ENCODE measurements at places on chromosomes 3 and 15.

GRCh38 chr3:123351501-123351900, 97.4 kb downstream of the ADCY5 start:
- no peak for DNase-seq

DNA sequence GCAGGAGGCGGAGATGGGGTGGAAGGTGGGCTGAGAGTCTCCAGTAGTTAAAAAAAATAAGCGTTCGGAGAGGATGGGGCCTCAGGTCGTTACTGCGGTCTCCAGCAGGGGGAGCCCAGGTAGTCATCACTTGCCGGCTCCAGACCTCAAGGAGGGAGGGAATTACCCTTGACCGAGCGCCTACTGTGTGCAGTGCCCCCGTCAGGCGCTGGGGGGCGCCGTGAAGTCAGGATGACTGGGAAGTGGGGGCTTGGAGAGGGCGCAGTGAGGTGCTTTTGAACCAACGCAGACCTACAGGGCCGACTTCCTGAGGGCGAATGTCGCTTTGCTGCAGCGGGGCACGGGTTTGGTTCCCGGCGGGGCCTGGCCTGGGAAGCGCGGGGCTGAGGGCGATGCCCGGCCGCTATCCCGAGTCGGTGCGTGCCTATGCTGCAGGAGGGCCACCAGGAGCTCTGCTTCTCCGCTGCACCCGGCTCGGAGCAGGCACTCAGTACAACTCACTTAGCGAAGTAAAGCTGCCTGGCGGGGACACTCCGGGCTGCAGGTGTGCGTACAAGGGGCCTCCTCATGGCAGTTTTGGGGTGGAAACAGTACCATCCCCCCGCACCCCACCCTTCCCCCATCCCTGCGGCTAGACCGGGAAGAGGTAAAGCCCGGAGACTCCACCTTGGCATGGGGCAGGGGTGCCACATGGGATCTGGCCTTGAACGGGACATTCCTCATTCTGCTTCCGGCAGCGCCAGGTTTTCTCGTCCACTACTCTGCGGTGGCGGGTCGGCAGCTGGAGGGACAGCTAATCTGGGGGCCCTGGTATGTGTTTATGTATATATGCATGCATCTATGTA, 79.8 kb downstream of the RHCG start:
- no peak for DNase-seq

- no peak for DNase-seq
These were observed 18.6 kb upstream of the MTMR10 start for GRCh38 chr15:31010036-31010435.

DNA sequence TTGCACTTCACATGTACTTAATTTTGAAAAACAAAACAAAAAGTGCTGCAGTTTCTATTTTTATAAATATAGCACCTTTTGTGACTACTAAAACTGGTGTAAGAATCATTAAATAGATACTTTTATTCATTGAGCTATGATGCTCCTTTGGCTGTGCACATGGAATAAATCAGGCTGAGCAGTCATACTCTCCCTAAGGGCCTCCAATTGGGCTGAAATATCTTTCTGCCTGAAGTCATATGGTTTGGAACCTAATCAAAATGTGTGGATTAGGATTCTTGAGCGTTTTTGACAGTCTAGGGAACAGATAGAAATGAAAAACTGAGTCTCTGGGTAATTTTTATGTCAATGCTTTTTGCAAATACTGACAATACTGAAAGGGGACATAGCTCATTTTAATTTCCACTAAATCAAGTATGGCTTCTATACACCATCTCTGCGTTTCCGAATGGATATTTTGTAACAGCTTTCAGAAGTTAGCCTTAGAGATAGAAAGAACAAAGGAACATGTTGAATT, 392.2 kb upstream of the ROBO1 start:
- DNase-seq: no peak

GRCh38 chr3:48451270-48451669, 4.7 kb downstream of the ATRIP start:
- no peak for DNase-seq

GRCh38 chr15:63669074-63669473, 71.9 kb downstream of the FBXL22 start:
- DNase-seq: no peak

DNA sequence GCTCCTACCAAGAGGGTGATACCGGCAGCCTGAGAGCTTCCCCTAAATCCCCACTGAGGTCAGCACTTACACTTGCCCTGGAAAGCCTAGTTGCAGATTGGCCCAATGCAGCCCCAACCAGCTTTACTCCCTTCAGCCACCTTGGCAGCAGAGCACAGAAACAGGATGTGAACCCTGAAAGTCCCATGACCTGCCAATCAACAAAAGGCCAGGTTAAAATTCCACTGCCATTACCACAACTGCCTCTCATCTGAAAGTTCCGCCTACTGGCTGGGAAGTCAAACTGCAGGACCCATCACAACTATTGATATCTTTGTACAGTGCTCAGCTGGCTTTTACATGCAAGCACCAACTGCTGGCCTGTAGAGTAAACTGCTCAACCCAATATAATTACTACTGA, 156.2 kb downstream of the ZMAT3 start:
- DNase-seq: no peak

GRCh38 chr15:28079313-28079969, 19.7 kb downstream of the OCA2 start:
- no peak for DNase-seq

DNA sequence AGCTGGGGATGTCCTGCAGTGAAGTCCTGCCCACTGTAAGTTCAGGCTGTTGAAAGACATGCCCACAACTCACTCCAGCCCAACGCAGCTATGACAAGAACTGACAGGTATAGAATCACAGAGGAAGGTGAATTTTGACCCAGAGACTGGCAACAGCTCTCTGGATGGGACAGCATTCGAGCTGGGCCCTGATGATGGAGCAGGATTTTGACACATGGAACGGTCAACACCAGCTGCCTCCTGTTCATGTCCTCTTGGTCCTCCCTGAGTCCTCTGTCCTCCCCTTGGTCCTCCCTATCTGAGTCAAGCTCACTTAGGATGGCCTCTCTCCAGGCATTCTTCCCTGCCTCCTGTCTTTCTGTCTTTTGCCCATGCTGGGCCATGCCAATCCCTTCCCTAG, 15.2 kb upstream of the ACAN start:
- no peak for DNase-seq

- DNase-seq: no peak
These were observed 6.9 kb downstream of the GALNT15 start for GRCh38 chr3:16181361-16181760.

DNA sequence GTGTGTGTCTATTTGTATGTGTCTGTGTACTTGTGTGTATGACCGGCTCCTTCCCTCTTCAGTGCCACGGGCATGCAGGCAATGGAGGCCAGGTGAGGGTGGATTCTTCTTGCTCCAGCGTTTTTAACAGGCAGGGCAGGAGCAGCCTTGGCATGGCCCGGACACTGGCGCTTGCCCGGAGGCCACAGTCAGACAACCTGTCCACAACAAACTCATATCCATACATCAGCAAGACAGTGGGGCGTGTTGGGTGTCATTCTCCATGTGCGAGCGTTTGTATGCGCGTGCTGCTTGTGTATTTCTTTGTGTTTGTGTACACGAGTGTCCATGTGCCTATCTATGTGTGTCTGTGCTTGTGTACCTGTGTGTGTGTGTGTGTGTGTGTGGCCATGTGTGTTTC, 29.8 kb downstream of the PTH1R start:
- DNase-seq: no peak

- no peak for DNase-seq
These were observed 49.9 kb downstream of the COL6A5 start for GRCh38 chr3:130395331-130395730.

DNA sequence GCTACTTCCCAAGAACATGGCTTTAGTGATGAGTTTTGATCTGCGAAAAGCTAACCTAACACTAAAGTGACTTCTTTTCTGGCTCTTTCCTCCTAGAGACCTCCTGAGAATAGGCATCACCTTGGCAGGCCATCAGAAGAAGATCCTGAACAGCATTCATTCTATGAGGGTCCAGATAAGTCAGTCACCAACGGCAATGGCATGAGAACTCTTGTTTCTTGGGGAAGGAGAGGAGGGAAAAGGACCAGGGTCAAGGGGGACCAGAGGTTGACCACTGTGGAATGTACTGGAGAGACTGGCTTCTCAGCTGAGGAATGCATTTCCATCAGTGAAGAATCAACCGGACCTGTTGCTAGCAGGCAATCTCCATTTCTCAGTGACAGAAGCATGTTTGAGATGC, 463.9 kb downstream of the EPHB1 start:
- no peak for DNase-seq

DNA sequence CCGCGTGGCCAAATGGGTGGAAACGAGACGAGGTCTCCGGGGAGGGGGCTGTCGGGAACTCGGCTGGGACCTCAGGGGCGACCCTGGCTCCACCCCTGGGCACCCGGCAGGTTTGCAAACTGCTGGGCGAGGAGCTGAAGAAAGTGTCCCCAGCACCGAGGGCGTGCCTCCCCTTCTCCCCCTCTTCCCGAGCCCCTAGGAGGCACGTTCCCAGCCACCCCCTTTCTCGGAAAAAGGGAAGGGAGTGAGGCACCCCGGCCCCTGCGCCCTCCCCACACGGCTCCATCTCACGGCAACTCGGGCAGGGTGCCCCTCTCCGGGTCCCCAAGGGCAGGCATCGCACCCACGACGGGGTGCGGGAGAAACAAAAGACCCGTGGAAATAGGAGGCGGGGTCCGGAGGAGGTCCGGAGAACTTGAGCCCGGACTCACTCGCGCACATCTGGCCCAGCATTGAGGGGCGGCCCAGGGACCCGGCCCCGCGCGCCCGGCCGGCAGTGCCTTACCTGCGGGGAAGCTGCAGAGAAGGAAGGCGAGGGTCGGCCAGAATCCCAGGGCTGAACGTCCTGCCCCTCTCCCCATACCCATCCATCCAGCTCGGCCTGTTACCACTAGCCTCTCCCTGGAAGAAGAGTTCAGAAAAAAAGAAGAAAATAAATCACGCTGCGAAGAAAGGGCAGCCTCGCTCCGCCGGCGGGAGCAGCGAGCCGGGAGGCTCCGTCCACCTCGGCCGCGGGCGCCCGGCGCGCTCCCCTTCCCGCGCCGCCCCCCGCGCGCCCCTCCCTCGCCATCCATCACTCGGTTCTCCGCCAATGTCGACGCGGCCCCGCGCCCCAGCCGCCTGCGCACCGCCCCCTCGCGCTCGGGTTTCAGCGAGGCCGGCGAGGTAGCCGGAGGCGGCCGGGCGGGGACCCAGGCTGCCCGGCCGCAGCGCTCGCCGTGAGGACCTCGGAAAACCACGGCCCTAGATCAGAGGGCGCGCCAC, 16.3 kb downstream of the RGMA start:
- DNase-seq: no peak

DNA sequence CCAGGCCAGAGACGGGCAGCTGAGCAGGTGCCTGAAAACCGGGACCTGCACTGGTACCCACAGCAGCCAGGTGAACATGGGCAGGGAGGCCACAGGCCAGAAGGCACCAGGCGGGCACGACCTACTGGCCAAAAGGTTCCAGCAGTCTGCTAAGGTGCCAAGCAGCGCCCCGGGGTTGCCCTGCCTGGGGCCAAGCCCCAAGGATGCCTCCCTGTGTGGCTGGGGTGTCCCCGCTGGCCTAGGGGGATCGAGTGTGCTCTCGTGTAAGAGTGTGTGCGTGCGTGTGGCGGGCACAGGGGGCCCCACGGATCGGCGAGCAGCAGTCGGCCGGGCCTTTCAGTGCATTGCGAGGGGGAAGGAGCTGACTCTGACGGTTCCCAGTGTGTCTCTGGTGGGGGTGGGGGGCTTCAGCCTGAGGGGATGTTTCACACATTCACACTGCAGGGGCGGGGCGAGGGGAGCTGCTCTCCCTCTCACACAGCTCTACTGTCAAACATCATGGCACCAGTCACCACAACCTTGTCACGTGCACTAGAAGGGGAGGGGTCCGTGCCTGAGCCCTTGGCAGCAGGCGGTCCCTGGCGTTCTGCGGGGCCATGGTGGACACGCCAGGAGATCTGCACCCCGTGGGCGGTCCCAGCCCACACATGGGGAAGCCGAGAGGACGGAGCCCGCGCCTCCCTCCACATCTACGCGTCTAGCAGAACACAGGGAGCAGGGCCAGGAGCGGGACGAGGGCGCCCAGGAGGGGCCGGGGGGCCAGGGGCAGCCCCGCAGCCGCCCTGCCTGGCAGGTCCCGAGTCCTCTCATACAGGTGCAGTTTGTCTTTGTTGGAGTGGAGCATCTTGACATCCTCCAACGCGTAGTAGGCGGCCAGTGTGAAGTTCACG, 44.5 kb downstream of the RGMA start:
- no peak for DNase-seq

- no peak for DNase-seq
These were observed 3.4 kb upstream of the FAM43A start for GRCh38 chr3:194682189-194682693.

DNA sequence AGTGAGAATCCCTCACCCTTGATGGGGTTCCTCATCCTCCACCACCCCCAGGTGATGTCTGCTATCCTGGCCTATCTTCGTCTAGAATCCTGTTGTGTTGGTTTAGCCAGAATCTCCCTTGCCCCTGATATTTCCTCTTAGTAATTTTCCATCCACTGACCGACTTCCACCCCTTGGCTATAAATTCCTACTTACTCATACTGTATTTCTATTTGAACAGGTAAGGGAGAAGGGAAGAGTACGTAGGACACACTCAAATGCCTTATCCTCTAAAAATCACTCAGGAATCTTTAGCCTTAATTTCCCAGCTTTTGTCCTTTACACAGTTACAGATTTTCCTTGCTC, 678 bp upstream of the TFG start:
- no peak for DNase-seq

- DNase-seq: no peak
These were observed 326.5 kb upstream of the GBE1 start for GRCh38 chr3:82087958-82088357.

GRCh38 chr3:186118692-186119091, 9.8 kb upstream of the ETV5 start:
- DNase-seq: no peak

DNA sequence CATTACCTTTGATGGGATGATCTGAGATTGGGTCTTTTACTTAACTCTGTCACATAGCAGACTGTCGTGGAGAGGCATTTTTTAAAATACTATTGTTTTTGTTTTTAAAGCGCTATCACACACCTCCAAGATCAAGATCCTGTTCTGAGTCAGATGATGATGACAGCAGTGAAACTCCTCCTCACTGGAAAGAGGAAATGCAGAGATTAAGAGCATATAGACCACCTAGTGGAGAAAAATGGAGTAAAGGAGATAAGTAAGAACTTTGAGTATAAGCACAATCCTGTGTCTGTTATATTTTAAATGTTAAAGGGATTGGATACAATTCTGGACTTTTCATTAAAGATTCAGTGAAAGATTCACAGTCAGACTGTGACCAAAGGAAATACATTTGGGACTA, 18.4 kb upstream of the ZBTB47 start:
- DNase-seq: no peak

GRCh38 chr15:89018207-89018606, 70.0 kb upstream of the ABHD2 start:
- DNase-seq: no peak

Data from esophagus squamous epithelium (tissue), 5 donors.